Stimulated activated CD4-positive, alpha-beta T cell treated with anti-CD3 and anti-CD28 coated beads, Interleukin-12 subunit alpha, Interleukin-12 subunit beta, amount 100 ng/mL, for 24 hours (primary cell): ENCODE measurements at places on chromosomes 13 and 19.

DNA sequence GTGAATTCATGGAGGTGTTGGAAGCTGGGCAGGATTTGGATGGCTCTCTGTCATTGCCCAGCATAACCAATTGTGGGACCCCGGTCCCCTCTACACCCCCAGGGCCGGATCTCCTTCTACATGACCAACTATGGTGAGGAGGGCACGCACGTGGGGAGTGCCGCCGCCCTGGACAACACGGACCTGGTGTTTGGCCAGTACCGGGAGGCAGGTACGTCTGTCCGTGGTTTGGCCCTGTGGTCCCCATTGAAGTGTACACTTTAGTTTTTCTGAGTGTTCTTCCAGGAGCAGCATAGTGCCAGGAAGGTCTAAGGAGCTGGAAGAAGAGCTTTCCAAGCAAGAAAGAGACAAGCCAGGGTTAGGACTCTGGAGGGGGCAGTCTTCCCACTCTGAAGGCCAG is 13.2 kb downstream of the B3GNT8 start:
- no peak for DNase-seq

- peak; percentile 61 for DNase-seq
Observed at GRCh38 chr13:40190641-40191100, 475.8 kb downstream of the FOXO1 start.

GRCh38 chr19:51163257-51163656 is 21.2 kb downstream of the SIGLEC7 start:
- DNase-seq = no peak

GRCh38 chr13:96252903-96253302 is 163.0 kb downstream of the HS6ST3 start:
- no peak for DNase-seq

GRCh38 chr19:46704379-46705076 is 12.4 kb downstream of the PRKD2 start:
- DNase-seq = peak; percentile 67

DNA sequence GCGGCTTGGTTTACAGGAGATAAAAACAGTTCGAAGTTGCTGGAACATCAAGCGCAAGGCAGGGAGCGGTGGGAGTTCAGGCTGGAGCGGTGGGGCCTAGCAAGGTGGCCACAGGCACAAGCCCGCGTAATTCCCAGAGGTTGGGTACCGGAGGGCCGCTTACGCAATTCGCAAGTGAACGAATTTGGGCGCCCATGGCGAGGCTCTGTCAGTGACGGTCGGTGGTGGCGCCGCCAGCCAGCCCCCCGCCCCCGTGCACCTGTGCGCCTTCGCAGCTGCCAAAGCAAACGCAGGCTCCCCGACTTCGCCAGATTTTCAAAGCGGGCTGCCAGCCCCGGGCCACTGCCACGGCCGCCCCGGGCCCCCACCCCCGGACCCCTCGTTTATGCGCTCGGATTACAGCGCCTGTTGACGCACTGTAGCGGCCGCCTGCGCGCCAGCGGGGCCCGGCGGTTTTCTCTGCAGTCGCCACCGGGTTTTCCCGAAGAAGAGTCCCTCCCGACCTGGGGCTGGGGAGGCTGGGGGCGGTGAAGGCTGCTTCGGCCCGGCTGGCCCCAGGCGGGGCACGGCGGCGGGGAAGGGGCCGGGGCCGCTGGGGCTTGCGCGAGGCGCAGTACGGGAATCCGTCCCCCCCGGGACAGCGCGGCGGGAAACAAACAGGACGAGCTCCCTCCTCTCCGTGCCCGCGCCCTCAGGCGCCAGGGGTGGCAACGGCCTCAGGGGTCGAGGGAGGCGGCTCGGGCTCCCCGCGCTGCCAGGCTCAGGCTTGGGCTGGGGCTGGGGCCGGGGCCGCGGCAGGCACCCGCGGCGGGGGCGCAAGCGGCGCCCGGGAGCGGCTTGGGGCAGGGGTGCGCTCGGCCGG is 709 bp downstream of the N4BP2L1 start:
- DNase-seq = peak; percentile 43

- DNase-seq = no peak
Observed at GRCh38 chr13:84446972-84447639, 564.8 kb upstream of the SLITRK1 start.

GRCh38 chr19:39890755-39891551 is 43.5 kb downstream of the FCGBP start:
- DNase-seq = no peak

- no peak for DNase-seq
Observed at GRCh38 chr19:39840492-39840891, 5.7 kb downstream of the FBL start.

- no peak for DNase-seq
Observed at GRCh38 chr13:75425216-75426009, 56.6 kb downstream of the TBC1D4 start.

- DNase-seq = no peak
Observed at GRCh38 chr19:23512151-23512925, 117.1 kb upstream of the ZNF91 start.

GRCh38 chr19:49631014-49631588 is 8.8 kb downstream of the RRAS start:
- DNase-seq = no peak

DNA sequence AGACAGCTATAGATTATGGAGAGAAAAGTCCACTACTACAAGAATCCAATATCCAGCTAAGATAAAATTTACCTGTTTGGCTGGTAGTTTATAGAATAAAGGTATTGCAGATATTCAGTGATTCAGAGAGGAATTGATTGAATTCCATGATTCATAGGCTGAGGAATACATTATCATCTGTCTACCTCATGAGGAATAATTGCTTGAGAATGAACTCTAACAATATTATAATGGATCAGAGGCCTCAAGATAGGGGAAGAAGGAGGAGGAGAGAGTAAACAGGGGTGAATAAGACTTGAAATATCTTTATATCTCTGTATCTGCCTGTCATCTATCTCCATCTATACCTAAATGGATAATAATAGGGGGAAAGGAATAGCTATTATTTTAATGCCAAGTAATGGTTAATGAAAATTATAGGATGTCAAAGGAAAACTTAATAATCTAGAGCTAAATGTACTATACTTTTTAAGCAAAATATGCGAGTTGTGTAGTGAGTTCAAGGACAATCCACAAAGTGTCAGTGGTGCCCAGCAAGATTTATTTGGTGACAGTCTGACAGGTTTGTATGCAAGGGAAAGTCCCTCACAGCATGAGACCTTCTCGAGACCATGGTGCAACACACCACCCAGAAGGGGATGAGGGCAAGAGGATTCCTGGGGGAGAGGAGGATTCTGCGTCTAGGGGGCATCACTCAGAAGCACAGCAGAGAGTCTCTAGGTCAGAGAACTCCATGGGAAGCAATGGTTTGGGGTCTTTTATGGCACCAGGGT is 224.5 kb downstream of the GPC5 start:
- no peak for DNase-seq

DNA sequence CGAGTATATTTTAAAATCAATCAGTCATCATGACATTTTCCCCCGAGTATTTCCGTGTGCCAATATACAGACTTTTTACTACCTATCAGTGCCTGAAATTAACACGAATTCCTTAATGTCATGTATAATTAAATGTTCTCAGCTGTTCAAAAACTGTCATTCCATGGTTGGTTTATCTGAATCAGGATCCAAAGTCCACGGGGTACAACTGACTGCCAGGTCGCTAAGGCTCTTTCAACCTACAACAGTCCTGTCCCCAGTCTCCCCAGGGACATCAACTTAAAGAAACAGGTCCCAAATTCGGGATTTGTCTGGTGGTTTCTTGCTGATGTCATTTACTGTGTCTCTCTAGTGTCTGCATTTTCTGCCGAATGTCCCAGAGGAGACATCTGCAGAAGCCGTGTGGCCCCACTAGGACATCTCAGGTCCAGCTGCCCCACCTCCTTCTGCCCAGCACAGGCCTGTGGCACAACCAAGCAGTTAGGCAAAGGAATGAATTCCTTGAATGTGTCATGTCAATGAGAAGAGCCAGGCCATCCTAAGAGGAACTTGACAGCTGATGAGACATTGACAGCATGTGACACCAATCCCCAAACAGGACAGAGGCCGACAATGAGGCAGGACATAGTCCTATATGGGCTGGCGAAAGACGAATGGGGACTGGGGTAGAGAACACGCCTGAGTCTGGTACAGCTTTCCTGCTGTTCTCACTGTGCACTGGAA is 109.5 kb downstream of the STK24 start:
- no peak for DNase-seq
